Activated CD4-positive, alpha-beta memory T cell treated with anti-CD3 and anti-CD28 coated beads, Interleukin-2, amount 10 ng/mL, durations not matched to agents 7 days and 5 days (primary cell): ENCODE measurements at places on chromosomes 6 and 20. TPM values are rescaled to one million over a fixed set of nuclear protein-coding genes. Genes with fewer than 3 reads are reported as not detected.
A peak's percentile ranks its signal among the peaks of the same experiment; 100 is the strongest.

DNA sequence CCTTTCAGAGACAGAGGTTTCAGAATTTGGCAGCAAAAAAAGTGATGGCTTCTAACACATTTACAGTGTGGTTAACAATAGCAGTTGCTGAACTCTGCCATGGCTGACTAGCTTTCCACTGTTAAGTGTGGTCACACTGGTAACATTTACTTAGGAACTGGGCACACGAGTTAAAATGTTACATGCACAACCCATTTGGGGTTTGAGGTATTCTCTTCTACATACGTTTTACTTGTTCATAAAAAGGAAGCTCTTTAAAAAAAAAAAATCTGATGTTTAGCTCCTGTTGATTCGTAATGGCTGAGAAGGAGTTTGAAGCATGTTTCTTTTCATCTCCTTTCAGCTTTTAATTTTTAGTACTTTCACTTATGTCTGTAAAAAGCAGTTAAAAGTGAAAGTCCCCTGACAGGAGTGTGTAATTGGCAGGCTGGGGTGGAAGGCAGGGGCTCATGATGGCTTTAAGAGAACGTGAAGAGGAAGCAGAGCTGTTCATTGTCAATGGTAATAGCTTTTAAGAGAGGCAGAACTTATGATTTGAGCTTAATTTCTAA lies 245.9 kb downstream of the FARS2 start:
- no peak overlapping the region for H3K4me3 ChIP-seq
- no peaks in the 10 kb centered on the region for H3K27me3 ChIP-seq
- peaks cover 28% of the 10 kb centered on the region for H3K4me1 ChIP-seq
- no peak overlapping the region for H3K27ac ChIP-seq

DNA sequence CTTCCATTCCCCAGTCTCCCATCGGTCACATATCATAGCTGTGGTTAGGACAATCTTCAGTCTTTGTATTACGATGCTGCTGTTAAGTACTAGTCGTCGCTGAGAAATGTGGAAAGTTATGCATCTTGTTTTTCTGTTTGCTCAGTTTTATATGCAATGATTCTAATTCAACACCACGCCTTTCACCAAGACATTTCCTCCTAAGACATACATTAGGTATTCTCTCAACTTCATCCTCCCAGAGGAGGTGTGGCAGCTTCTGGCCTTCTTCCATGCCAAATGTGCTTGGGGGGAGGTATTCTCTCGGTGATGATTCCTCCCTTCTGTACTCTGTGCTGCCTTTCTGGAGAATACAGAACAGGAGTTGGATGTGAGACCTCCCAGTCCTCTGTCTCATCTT lies 66.1 kb downstream of the B4GALT5 start:
- peaks cover 34% of the 10 kb centered on the region for H3K36me3 ChIP-seq
- H3K4me3 ChIP-seq: no peak overlapping the region

GRCh38 chr6:163712566-163712961 lies 298.0 kb downstream of the QKI start:
- no peak for DNase-seq
- H3K27me3 ChIP-seq: peaks cover 4% of the 10 kb centered on the region
- no peak overlapping the region for H3K27ac ChIP-seq
- H3K4me3 ChIP-seq: no peak overlapping the region

DNA sequence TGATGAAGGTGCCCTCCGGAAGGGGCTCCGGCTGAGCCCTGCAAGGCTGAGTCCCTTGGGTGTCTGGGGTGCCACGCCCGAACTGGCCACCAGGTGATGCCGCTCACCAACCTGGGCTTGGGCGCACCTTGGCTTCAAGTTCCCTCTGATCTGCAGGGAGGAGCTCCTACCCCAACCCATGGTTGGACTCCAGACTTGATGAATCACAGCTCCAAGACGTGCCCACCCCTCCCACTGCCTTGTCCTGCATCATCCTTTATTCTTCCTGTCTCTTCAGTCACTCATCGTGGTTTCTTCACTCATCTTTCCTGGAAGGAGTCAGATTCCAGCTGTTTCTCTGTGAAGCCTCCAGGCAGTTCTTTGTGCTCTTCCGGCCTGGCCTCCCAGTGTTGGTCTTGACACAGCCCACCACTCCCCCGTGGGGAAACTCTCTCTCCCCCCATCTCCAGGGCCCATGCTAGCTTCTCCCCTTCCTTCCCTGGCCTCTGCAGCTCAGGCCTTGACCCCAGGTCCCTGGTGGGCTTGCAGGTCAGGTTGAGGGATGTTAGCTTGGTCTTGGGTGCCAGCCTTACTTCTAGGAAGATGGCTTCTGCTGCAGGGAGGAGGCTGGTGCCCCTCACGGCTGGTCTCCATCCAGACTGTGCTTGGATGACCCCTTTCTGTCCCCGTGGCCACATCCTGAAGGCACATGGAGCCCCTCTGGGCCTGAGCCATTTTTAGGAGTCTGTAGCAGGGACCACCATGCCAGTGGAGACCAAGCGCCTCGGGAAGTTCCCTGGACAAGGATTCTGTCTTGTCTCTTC lies 2.6 kb upstream of the ZBP1 start:
- H3K4me3 ChIP-seq: no peak overlapping the region
- DNase-seq: peak; percentile 82
- peaks cover 19% of the 10 kb centered on the region for H3K27me3 ChIP-seq
- peak overlapping the region; percentile 68 for H3K27ac ChIP-seq

DNA sequence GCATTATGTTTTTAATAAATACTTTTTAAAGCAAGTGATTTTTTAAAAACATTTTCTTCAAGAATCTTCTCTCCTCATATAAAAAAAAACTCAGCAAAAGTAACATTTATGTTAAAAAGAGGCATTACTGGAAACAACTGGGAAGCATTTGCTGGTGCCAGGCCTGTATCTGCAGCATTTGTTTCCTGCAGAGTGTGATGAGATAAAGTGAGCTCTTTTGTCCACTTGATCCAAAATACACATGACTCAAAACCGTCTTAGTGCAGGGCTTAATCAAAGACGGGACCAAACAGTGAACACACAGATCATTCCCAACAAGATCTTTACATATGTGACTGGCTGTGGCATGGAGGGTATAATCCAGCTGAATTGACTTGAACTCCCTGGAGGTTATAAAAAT lies 28.3 kb upstream of the RIPPLY2 start:
- no peaks in the 10 kb centered on the region for H3K4me1 ChIP-seq
- H3K27me3 ChIP-seq: no peaks in the 10 kb centered on the region
- H3K27ac ChIP-seq: no peak overlapping the region
- no peak for DNase-seq

DNA sequence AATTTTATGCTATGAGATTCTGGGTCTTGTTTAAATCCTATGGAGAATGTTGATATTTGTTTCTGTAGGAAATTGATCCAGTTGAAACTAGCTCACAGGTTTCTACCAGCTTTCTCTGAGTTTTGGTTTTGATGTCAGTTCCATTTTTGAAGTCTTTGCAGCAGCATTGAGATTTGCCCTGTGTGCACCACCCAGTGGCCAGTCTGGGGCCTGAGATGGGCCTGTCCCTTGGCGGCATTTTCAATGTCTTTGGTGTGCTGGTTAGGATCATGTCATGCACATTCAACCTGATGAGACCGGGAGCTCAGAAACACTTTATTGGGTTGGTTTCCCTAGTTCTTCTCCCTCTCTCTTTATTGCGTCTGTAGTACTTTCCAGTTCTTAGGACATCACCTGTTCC lies 395.2 kb upstream of the MAP3K7 start:
- H3K27me3 ChIP-seq: peaks cover 4% of the 10 kb centered on the region
- no peaks in the 10 kb centered on the region for H3K36me3 ChIP-seq
- H3K4me1 ChIP-seq: no peaks in the 10 kb centered on the region
- no peak overlapping the region for H3K4me3 ChIP-seq
- DNase-seq: no peak

GRCh38 chr6:50821441-50822077 lies 2.9 kb downstream of the TFAP2B start:
- H3K36me3 ChIP-seq: no peaks in the 10 kb centered on the region
- no peak overlapping the region for H3K4me3 ChIP-seq
- no peak overlapping the region for H3K27ac ChIP-seq
- H3K27me3 ChIP-seq: peaks cover 87% of the 10 kb centered on the region
- peaks cover 6% of the 10 kb centered on the region for H3K4me1 ChIP-seq

- H3K4me3 ChIP-seq: no peak overlapping the region
- peaks cover 3% of the 10 kb centered on the region for H3K27me3 ChIP-seq
- no peak overlapping the region for H3K27ac ChIP-seq
- H3K36me3 ChIP-seq: no peaks in the 10 kb centered on the region
- H3K4me1 ChIP-seq: no peaks in the 10 kb centered on the region
Observed at GRCh38 chr6:99002831-99003230, 55.1 kb upstream of the FBXL4 start.

GRCh38 chr6:17107863-17108262 lies 6.0 kb downstream of the STMND1 start:
- H3K4me1 ChIP-seq: no peaks in the 10 kb centered on the region
- peaks cover 18% of the 10 kb centered on the region for H3K27me3 ChIP-seq
- no peaks in the 10 kb centered on the region for H3K36me3 ChIP-seq
- no peak overlapping the region for H3K27ac ChIP-seq
- no peak overlapping the region for H3K4me3 ChIP-seq

- H3K27me3 ChIP-seq: no peaks in the 10 kb centered on the region
- peaks cover 22% of the 10 kb centered on the region for H3K36me3 ChIP-seq
- no peak overlapping the region for H3K27ac ChIP-seq
- H3K4me1 ChIP-seq: peaks cover 3% of the 10 kb centered on the region
- DNase-seq: peak; percentile 14
Observed at GRCh38 chr20:58706150-58706892, 13.7 kb downstream of the NPEPL1 start.

DNA sequence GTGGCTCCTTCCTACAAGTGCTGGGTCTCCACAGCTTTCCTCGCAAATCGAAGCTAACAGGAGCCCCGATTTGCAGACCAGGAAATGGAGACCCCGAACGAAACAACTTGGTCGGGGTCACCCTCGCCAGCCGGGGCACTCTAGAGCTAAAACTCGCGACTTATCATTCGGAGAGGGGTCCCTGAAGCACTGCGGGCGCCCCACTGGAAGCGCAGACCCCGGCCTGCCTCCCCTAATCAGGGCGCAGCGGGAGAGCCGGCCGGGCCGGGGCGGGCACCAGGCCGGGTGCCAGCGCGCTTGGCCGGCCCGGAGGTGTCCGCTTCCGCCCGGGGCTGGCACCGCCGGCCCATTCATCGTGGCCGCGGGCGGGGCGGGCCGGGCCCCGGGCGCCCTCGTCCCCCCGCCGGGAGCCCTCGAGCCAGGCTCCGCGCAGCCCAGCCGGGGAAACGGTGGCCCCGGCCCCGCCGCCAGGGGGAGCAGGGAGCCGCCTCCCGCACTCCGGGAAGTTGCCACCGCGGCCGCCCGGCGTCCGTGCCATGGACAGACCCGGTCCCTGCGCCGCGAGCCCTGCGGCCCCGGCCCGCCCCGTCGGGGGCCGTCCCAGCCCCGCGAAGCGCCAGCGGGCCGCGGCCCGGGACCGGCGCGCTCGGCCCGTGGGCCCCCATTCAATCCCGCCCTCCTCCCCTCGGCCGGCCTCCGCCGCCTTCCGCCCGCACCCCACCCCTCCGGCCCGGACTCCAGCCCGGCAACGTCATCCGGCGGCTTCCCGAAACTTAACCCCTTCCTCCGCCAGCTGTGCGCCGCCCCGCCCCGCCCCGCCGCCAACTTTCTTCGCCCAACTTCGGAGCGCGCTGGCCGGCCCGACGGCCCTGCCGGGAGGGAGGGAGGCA lies 961 bp downstream of the RRBP1 start:
- peak; percentile 81 for DNase-seq
- H3K27me3 ChIP-seq: peaks cover 30% of the 10 kb centered on the region
- H3K4me3 ChIP-seq: peak overlapping the region; percentile 75
- peaks cover 36% of the 10 kb centered on the region for H3K36me3 ChIP-seq
- peaks cover 34% of the 10 kb centered on the region for H3K4me1 ChIP-seq
- H3K27ac ChIP-seq: peak overlapping the region; percentile 58

DNA sequence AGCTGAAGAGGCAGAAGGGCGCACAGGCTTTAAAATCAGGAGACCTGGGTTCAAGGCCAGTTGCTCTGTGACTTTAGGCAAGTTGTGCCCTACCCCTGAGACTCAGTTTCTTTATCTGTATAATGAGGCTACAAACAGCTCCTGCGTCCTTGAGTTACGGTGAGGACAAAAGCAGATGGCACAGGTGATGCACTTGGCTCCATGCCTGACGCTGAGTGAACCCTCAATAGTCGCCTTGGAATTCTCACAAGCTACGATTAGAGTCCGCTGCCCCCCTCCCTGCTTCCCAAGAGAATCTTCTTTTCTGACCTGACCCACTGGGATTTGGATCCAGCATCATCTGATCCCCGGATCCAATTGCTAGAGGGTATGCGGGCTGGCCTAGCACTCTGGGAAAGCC lies 6.4 kb downstream of the KCNG1 start:
- H3K4me3 ChIP-seq: no peak overlapping the region
- no peaks in the 10 kb centered on the region for H3K36me3 ChIP-seq
- DNase-seq: no peak
- H3K27me3 ChIP-seq: peaks cover 33% of the 10 kb centered on the region
- no peaks in the 10 kb centered on the region for H3K4me1 ChIP-seq

- no peak overlapping the region for H3K27ac ChIP-seq
- no peaks in the 10 kb centered on the region for H3K36me3 ChIP-seq
- H3K4me3 ChIP-seq: no peak overlapping the region
- DNase-seq: no peak
Observed at GRCh38 chr6:6154335-6154734, 147.6 kb upstream of the NRN1 start.

- no peak overlapping the region for H3K4me3 ChIP-seq
- no peak for DNase-seq
- H3K36me3 ChIP-seq: no peaks in the 10 kb centered on the region
- no peaks in the 10 kb centered on the region for H3K4me1 ChIP-seq
- no peak overlapping the region for H3K27ac ChIP-seq
- no peaks in the 10 kb centered on the region for H3K27me3 ChIP-seq
Observed at GRCh38 chr6:132228894-132229293, 172.4 kb downstream of the MOXD1 start.

DNA sequence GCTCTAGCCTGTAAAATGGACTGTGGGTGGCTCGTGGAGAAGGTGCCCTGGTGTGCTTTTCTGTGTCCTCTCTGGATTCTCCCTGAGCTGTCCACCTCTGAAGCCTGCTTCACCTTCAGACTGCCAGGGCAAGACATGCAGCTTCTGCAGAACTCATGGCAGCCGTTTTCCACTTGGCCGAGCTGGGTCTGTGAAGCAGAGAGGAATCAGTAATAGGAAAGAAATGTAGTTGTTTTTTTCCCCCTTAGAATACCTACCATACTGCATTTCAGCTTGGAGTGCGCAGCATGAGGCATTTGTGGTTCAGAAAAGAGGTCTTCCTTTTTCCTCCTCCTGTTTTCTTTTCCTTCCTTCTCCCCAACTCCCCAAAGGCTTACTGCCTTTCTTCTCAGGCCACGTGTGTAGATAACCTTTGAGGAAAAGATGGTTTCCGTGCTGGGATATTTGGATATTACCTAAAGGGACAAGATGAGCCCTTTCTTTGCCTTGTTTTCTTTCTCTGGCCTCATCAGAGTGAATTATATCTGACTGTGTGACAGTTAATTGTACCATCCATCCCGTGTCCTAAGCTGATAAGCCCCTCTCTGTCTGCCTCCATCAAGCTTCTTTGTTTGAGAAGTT lies 39.4 kb downstream of the RREB1 start:
- no peak overlapping the region for H3K27ac ChIP-seq
- no peak overlapping the region for H3K4me3 ChIP-seq
- H3K4me1 ChIP-seq: peaks cover 46% of the 10 kb centered on the region
- DNase-seq: no peak
- no peaks in the 10 kb centered on the region for H3K27me3 ChIP-seq

XKR7 gene
- not detected for total RNA-seq

PEX3 gene
- 15.9 TPM for total RNA-seq

POM121L2 gene
- total RNA-seq: not detected

RNF39 gene
- not detected for total RNA-seq

HCRTR2 gene
- not detected for total RNA-seq

GSTA2 gene
- total RNA-seq: not detected

NRSN1 gene
- total RNA-seq: not detected
